Left colon (tissue), 2 donors: ENCODE measurements at places on chromosomes 11 and 22. TPM values are rescaled to one million over a fixed set of nuclear protein-coding genes. Genes with fewer than 3 reads are reported as not detected.

EMID1 gene
- total RNA-seq: 4.9 TPM

C22orf31 gene
- total RNA-seq: not detected

SAA4 gene
- total RNA-seq: not detected

OR52I2 gene
- not detected for total RNA-seq

AMPD3 gene
- 15.0 TPM for total RNA-seq

SCGB1D1 gene
- not detected for total RNA-seq

MAPK8IP1 gene
- 1.7 TPM for total RNA-seq

RIC3 gene
- total RNA-seq: 3.3 TPM

GAL3ST1 gene
- 12.1 TPM for total RNA-seq

TSPO gene
- total RNA-seq: 250 TPM

DNA sequence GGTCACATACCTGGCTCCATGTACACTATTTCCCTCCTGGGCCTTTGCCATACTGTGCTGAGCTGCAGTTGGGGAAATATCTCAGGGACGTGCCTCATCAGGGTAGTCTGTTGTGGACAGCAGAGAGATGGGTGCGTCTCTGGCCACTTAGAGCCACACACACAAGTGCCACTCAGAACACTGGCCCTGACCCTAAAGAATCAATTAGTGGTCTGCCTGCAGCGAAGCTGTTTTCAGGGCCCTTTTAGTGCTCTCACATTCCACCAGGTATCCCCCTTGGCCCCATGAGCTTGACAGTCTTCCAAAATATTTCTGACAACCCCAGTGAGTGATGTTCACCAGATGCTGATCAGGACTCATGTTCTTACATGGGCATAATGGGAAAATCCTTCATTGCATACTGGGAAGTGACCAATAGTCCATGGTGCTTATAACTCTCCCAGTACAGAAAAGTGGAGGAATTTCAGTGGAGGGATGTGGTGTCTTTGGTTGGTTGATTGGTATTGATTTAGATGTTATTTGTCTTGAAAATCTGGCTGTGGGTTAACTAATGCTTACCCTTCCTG is 66.1 kb downstream of the ME3 start:
- no peak for DNase-seq

DNA sequence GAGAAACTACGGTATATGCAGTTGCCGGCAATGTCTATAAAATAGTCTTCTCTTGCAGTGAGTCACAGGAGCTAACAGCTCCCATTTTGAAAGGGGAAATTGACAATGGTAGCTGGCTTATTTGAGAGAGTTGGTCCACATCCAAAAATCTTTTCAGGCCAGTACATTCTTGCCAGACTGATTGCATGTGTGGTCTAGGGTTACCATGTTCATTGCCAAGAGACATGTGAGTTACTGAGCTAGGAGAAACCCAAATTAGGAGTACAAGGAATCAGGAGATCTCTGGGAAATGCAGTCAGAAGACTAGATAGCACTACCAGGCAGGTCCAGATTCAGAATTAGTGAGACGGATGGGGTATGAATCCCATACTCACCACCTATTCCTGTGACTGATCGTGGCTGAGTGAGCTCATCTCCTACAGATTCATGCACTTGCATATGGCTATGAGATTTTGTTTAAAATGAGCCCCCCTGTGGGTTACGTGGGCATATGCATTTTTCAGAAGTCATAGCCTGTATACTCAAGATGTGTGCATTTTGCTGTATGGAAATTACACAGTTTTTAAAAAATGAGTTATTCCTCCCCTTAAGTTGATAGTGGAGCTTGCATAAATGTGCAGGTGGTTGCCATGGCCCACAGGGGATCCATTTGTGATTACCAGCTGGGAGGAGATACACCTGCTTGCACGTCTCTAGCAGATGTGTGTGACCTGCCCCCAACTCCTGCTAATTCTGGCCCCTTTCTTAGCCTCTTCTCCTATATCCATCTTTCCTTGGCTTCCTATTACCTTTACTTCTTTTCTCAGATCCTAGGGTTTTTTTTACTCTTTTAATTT is 102.7 kb downstream of the COMMD9 start:
- DNase-seq: no peak

- DNase-seq: peak; percentile 68
These were observed 117.2 kb upstream of the IGLL5 start for GRCh38 chr22:22770280-22770871.

GRCh38 chr22:36136988-36137387 is 23.6 kb downstream of the APOL3 start:
- DNase-seq: no peak

DNA sequence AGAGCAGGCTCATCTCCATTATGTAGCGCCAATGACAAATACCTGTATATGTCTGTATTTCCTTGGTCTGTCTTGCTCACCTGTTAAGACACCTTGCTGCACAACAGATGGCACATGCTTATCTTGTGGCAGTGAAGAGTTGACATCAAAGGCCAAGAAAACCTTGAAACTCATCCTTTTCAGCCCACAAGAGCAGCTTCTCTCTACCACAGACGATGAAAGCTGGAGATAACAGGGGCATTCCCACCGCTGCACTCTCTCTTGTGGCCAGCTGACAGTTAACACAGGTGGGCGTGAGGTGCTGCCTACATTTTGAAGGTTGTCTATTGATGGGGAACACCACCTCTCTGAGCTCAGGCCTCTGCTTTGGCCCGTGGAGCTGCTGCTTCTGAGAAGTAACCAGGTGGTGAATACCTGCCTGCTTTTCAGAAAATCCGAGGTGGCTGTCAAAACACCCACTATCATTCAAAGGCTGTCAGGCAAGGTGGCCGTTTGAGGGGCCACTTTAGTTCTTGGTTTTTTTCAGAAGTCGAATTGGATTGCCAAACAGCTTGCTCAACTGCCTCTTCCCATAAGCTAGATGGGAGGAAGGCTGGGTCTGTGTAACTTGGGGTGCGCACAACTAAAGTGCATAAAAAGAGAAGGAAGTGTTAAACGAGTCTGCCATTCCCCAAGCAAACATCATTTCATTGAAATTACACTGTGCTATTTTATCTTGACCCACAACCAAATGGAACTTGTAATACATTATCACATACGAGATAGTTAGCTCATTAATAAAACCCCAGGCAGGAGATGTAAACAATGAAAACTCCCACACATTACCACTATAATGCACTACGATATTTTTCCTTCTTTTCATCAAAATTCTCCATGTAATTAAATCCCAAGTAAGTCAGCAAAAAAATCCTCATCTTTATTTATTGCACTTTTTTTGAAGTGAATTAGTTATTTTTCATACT is 87.1 kb upstream of the RAG2 start:
- no peak for DNase-seq

- DNase-seq: no peak
These were observed 116.8 kb downstream of the TRIM44 start for GRCh38 chr11:35779409-35779808.

- no peak for DNase-seq
These were observed 596.6 kb downstream of the INSC start for GRCh38 chr11:15711311-15711710.

- DNase-seq: no peak
These were observed 76.0 kb downstream of the MRTFA start for GRCh38 chr22:40560551-40560950.

DNA sequence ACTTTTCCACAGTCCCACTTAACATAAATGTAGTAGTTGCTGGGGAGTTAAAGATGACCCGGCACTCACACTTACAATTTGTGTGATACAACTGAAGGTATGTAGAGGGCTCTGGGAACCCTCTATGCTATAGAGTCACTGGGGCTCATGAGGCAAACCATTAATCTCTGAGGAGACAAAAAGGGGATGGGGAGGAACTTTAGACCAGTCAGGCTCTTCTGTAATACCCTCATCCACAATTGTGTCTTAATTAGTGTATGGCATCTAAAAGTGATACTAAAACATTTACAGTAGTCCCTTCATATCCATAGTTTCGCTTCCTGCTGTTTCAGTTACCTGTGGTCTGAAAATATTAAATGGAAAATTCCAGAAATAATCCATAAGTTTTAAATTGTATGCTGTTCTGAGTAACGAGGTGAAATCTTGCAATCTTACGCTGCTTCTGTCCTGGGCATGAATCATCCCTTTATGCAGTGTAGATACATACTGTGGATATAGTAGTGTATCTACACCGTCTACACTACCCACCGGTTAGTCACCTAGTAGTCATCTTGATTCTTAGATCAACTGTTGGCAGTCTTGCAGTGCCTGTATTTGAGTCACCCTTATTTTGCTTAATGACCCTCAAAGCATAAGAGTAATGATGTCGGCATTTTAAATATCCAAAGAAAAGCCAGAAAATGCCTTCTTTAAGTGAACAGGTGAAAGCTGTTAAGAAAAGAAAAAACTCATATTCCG is 12.2 kb downstream of the CBL start:
- DNase-seq: no peak

GRCh38 chr11:33257160-33257896 is at the start of gene HIPK3:
Gene HIPK3 (plus strand): TSS chr11:33257381.
- peak; percentile 86 for DNase-seq

DNA sequence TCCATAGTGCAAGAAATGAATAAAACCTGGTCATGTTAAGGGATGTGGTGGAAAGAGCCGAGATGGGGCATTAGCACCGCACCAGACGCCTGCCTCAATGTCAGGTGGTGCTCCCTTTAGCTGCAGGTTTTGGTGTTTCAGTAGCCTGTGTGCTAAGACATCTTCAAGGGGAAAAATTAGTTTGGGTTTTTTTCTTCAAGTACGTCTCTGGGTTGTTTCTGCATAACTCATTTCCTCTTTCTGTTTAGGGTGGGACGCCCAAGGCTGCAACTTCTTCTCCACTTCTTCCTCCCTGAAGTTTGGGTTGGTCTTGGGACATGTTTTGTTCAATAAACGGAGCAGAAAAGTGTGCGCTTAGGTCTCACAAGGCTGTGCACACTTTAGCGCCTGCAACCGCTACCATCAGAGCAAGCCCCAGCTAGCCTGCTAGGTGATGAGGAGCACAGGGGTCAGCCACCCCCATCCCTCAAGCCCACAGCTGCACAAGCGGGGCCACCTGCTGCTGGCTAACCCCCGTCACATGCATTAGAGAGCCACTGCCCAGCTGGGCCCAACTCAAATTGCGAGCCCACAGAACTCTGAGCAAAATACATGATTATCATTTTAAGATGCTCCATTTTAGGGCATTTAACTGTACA is 1495.7 kb downstream of the TBC1D22A start:
- no peak for DNase-seq

- no peak for DNase-seq
These were observed 95.7 kb downstream of the TEAD1 start for GRCh38 chr11:12769834-12770345.

DNA sequence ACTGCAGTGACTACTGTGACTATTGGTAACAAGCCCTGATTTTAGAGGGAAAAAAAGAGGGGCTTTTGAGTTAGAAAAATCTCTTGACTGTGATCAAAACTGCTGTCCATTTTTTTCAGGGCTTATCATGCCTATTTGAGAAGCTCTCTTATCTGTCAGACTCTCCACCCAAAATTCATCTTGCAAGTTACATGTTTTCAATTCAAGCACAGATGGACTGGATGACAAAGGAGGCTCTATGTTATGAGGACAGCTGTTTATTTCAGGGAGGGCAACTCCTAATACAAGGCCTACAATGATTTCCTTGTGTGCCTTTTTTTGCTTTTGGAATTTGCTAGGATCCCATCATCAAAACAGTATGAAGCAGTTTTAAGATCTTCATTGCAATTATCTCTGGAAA is 35.2 kb upstream of the USP47 start:
- DNase-seq: no peak

DNA sequence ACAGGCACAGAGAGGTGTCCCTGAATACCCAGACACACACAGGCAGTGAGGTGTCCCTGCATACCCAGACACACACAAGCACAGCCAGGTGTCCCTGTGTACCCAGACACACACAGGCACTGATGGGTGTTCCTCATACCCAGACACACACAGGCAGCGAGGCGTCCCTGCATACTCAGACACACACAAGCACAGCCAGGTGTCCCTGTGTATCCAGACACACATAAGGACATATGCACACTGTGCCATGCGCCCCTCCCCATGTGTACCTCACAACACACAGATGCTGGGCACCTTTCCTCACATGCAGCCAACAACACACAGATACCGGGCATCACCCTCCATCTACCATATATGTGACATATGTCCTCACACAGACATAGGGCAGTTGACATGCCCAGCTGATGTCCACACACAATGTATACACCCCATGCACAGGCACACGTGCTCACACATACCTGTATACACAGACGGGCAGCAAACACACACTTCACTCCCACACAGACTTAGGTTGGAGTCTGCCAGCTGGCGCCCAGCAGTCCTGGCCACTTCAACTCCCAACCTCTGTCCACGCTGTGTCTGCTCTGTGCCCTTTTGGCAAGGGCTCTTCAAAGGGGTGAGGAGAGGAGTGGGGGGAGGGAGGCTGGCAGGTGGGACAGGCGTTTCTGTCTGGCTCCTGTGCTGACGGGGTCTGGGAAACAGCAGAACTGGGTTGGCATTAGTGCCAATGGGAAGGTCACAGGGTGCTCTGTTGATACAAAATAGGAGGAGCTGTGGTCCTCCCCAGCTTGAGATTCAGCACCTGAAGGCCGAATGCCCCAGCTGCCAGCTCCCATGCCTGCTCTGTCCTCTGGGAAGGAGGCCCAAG is 69.4 kb upstream of the ALX4 start:
- DNase-seq: no peak

DNA sequence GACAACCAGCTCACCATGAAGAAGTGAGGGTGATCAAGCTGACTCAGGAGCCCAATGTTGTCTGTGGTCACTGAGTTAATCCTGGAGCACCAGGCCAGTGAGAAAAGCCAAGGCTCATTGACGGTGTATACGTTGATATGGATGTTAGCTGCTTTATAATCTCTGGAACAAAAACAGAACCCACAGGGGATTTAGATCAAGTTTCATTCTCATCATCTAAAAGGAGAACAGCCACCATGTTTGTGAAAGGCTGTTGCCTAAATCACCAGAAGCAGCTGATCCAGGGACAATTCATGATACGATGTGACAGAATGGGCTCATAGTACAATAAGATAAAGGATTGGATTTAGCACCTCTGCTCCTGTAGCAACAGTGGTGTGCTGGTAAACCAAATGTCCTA is 68.5 kb downstream of the GDPD4 start:
- DNase-seq: no peak

DNA sequence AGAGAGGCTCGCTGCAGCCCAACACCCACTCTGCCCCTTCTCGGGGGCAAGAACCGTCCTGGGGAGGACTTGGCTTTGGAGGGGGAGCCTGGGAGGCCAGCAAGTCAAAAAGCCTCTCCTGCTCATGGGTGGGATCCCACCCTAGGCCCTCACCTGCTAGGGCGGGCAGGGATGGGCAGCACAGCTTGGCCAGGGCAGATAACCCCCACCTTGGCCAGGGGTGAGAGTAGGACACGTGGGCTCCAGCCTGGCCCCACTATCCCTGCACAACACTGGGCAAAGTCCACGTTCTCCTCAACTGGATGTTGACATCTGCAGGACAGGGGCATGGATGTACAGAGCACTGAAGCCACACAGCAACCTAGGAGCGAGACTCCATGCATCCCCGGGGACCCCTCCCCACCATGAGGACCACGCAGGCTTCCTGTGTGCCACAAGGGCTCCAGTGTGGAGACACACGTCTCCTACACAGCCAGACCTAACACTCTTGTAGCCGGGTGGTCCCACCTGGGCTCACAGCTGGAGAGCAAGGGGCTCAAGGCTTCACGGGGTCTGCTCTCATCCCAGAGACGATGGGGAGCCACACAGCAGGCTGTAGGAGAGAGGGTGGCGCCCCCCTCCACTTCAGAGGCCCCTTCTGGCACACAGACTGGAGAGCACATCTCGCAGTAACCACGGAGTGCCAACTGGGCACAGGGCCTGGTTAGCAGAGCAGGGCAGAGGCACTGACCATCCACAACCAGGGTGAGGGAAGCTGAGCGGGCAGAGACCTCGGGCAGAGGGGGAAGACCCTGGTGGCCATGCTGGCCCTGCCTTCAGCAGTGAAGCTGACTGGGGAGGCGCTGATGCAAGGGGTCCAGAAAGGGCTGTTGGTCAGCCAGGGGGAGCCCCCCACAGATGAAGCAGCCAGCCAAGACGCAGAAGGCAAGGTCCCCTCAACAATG is 171.1 kb downstream of the CRYBB2 start:
- no peak for DNase-seq
